A549 treated with CpdA at 1 μM for 4 hours (cell line): ENCODE measurements at places on chromosomes 3 and 15. TPM values are rescaled to one million over a fixed set of nuclear protein-coding genes. Genes with fewer than 3 reads are reported as not detected.

The CHRM5 gene
- 0.01 to 0.02 TPM in 2 of 5 replicates, not detected in the others for total RNA-seq

The EFHB gene
- total RNA-seq, result 0.37 to 1.1 TPM (median 0.41 TPM) in 5 replicates

The IDH3A gene
- total RNA-seq, result 70.0 to 103 TPM (median 78.1 TPM) in 5 replicates

The CHRD gene
- total RNA-seq, result 0.11 to 0.27 TPM (median 0.22 TPM) in 5 replicates

The FETUB gene
- total RNA-seq, result 0.05 to 0.13 TPM in 2 of 5 replicates, not detected in the others

The GPR87 gene
- 0.86 to 1.3 TPM (median 1.1 TPM) in 5 replicates for total RNA-seq

The FURIN gene
- 42.6 to 59.2 TPM (median 51.4 TPM) in 5 replicates for total RNA-seq
